ENCODE measurements at places on chromosomes 1 and 21.

DNA sequence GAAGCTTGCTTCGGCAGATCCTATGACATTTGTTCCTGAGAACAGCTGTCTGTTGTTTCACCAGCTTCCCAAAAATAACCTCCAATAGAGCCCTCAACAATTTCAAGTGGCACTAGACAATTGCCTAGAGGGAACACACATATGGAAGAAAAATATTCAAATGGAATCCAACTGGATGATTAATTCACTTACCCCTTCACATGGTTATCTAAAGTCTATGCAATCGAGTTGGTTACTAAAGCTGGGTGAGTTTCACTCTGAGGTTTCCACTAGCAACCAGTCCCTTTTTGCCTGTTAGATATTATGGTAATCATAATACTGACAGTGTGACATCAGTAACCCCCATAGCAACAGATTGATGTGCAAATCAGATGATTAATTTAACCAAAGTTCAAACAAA lies at the start of gene LEMD1:
LEMD1 (minus strand) TSS at position 259 of the 400 bp plus-strand sequence. CDS start 1,520 bp downstream, outside the sequence.
- DNase-seq = no peak

DNA sequence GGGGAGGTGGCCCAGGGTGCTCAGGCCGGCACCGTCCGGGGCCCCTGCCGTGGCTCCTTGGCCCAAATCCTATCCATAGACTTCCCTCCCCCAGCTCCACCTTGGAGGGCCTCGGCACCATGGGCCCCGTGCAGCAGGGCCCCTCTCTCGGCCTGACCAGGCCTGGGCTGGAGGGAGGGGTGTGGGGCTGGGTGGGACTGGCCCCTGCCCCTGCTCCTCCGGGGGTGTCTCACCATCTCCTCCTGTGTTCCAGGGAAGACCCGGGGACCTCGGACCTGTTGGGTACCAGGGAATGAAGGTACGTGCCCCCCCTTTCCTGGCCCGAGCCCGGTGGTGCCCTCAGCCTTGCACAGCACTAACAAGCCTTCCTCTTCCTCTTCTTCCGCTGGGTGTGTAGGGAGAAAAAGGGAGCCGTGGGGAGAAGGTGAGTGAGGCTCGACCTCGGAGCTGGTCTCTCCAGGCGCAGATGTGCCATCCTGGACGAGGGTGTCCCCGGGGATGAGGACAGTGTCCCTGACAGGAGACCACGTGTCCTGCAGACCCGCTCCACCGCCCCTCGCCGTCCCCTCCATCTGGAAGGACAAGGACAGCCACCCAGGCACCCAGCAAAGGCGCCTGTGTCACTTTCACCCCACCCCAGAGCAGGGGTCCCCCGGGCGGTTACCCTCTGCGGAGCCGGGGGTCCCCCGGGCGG lies 7.9 kb downstream of the COL6A1 start:
- DNase-seq = no peak

- DNase-seq = no peak
These were observed 48.4 kb upstream of the SIPA1L2 start for GRCh38 chr1:232678185-232678886.

- no peak for DNase-seq
These were observed 35.5 kb downstream of the CDC14A start for GRCh38 chr1:100387657-100388350.

DNA sequence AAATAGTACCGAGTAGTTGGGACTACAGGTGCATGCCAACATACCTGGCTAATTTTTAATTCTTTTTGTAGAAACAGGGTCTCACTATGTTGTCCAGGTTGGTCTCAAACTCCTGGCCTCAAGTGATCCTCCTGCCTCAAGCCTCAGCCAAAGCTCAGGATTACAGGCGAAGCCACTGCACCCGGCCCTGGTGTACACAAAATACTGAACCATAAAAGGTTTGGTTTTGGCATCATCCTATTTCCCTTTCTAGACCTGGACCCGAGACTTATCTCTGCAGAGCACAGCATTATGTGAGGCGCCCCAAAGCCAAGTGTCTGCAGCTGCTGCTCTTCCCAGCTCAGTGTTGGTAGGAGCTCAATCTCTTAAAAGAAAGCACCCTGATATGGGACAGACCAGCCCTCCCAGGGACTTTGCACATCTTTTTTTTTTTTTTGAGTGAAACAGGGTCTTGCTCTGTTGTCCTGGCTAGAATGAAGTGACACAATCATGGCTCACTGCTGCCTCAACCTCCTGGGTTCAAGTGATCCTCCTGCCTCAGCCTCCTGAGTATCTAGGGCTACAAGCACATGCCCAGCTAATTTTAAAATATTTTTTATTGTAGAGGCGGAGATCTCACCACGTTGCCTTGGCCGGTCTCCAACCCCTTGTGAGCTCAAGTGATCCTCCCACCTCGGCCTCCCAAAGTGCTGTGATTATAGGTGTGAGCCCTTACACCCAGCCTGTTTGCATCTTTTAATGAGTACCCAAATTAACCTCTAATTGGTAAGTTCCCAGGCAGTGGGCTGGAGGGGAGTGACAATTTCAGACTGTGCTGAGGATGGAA lies 20.4 kb downstream of the TEX35 start:
- DNase-seq = no peak

DNA sequence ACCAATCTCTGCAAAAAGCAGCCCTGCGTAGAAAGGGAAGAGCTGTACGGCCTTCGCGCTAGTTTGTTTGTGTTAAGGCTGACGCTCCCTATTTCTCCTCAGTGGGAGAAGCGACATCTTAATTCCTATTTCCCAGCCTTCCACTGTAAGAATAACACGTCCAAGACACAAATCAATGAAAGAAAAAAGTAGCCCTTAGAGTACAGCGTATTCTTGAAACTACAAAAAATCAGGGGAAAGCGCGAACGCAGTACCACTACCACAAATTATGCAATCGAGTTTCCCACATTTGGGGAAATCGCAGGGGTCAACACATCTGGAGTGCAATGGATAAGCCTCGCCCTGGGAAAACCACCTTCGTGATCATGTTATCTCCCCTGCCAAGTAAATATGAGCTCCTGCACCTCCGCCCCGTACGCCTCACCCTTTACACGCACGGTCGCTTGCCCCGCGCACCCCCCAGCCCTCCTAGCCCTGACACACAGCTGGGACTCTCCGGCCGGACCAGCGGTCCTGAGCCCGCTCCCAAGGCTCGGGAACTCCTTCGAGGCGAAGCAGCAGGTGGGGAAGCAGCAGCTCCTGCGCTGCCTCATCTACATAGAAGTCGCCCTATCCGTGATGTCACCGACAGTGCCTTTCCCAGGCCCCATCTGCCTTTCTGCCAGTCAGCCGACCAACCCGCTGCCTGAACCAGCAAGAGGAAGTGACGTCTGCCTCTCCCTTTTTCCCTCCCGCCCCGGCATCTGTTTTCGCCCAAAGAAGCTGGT lies 94.7 kb downstream of the PPIAL4G start:
- peak; percentile 96 for DNase-seq

GRCh38 chr1:12232221-12232620 lies 2.4 kb downstream of the VPS13D start:
- no peak for DNase-seq

- no peak for DNase-seq
These were observed 7.0 kb upstream of the NT5C1A start for GRCh38 chr1:39678889-39679288.
